ENCODE measurements at places on chromosomes 2 and 18.

DNA sequence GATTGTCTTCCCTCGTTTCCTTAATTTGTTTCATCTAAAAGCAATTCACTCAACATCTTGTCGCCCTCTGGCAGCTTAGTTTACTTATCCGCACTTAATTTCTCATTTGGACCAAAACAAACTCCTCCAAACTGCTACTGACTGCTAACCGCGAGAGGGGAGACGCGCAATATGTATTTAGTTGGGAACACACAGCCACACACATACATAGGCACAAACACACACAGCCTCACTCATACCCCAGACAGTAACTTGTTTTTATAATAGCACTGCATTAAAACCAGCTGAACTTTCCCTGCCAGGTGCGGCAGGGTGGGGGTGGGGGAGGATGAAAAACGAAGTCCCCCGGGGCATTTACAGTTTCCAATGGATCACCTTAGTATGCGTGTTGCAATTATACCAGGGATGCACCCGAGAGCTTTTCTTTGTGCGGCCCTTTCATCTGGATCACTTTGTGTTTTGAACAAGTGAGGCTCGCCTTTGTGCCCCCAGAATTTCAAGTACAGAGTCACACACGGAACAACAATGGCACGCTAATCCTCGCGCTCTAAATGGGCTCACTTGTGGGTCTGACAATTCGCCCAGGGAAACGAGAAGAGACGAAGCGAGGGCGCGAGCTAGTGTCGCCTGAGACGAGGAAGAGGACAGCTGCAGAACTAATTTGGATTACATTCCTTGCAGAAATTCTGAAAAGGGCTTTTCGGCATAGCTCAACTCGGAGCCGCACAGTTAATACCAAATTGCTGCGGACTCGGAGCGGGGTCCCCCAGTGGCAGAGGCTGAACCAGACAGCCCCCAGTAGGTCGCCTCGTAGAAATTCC lies 2.4 kb downstream of the ERBB4 start:
- no peak for DNase-seq

GRCh38 chr2:96522304-96523203 lies 14.0 kb upstream of the ARID5A start:
- no peak for DNase-seq

GRCh38 chr2:238157506-238158017 lies 1.2 kb upstream of the ERFE start:
- no peak for DNase-seq

DNA sequence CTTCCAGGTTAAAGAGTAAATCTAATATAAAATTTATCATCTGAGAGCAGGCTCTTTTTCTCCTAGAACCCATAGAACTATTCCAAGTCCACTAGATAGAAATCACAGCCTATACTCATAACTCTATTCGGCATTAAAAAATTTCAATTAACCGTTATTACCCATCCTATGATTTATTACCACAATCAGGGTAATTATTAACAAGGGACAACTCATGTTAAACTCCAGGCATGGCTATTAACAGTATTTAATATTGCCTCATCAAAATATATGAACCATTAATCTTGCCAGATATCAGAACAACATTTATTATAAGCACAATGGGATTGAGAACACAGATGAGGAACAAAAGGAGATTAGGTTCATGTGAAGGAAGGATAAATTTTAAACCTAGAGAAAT lies 136.8 kb upstream of the RIOK3 start:
- no peak for DNase-seq

DNA sequence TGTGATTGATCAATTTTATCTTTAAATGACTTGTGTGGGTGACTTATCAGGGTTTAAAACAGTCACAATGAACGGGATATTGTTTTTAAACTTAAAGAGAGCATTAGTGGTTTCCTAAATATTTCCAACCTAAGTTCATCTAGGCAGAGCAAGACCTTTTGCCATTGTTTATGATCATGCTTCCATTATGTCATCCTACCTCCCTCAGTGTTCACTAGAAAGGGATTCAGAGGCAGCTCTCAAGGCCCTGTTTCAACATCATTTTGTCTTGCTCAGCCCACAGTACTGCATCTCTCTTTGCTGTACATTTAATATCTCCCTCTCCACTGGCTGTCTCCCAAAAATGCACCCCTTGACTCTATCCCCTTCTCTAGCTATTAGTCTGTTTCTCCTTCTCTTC lies 21.5 kb upstream of the PELI1 start:
- DNase-seq = no peak

DNA sequence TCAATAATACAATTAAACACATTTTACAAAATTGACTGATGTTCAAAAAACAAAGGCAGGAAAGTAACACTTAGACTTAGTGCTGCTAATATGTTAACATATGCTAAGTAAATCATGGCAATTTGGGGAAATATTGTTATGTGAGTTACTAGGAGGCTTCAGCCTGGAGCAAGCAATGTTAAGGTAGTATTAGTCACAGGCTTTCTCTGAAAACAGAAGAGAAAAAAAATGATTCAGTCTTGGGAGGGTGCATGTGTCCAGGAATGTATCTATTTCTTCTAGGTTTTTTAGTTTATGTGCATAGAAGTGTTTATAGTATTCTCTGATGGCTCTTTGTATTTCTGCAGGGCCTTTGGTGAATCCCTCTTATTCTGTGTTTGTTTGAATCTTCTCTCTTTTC lies 345.8 kb upstream of the TFPI start:
- DNase-seq = no peak

DNA sequence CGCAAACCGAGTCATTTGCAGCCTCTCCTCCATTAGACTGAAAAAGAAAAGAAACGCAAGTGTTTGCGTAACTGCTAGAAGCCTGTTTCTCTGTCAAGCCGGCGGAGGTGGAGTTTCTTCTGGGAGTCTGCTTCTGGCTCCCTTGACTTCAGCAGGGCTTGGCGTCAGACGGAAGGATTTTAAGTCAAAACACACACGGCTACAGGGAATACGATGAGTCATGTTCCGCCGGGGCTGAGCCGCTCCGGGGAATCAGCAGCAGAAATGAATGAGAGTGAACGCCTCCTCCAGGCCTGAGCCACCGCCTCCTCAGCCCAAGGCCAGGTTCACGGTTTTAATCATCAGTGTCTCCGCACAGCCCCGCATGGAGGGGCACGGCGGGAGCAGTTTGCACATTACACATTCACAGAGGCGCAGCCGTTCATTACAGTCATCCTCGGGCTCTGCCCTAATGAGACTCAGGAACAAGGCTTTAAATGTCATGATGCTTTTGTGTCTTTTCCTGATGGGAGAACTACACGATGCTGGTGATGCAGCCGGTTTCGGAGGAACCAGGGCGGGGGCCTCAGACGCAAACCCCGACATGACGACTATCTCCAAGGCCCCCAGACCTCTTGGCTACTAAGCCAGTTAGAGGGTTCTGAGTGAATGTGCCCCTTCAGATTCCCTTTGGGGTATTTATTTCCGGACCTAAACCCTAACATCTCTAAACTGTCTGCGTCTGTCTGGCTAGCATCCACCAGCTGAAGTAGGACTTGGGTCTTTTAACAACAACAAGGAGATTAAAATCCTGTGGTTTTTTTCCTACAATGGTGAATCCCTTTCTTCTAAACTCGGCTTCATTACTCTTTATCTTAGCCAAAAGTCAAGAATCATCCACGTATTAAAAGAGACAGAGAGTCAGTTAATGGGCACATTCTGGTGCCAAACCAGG lies 11.1 kb upstream of the SCG2 start:
- no peak for DNase-seq

GRCh38 chr18:68604256-68604655 lies 110.7 kb downstream of the TMX3 start:
- no peak for DNase-seq

DNA sequence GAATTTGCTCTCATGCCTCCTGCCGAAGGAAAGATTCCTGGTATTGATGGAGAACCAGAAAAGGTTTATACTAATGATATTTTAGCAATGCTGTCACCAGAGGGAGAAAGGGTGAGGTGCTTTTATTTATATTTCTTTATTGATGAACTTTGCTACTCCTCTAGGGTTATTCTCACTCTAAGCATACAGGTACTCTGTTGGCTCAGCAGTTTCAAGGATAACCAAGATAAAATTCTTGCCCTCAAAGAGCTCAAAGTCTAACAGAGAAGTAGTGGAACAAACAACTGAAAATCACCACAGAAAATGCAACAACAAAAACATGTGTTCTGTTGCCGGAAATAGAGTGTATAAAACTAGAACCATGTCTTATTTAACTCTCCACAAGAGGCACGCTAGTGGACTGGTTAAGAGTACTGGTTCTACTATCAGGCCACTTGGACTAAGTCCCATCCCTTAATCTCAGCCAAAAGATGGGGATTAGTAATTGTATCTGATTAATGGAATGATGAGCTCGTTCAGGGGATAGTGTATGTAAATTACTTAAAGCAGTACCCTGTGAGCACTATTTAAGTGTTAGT lies 103.6 kb downstream of the DNAH6 start:
- no peak for DNase-seq

DNA sequence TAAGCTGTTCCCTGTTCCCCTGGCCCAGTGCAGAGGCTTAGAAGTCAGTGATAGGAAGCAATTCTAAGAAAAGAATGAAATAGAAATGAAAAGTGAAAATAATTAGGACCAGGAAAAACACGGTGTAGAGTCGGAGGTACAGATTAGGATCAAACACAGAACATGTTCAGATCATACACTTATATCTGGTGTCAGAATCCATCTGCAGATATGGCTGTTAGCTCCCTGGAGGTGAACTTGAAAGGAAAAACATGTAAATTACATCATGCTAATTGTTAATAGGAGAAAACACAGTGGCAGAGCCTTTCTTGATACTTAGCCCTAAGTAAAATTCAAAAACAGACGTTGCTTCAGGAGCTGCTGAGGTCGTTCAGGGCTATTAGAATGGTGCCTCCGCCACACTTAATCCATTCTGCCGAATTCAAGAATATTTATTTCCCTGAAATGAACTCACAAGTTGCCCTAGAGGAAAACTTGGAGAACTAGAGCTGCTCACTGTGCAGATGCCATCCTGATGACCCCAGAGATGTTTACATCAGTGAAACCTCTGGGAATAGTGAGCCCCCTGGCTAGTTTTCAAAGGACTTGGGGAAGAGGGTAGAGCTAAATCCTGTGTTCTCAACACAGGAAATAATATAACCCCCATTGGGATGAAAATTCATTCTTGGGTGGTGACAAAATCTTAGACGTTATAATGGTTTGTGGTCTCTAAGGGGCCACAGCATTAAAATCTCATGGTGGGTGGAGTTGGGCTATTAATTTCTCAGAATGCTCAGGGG lies 27.5 kb downstream of the LPIN1 start:
- DNase-seq = no peak

DNA sequence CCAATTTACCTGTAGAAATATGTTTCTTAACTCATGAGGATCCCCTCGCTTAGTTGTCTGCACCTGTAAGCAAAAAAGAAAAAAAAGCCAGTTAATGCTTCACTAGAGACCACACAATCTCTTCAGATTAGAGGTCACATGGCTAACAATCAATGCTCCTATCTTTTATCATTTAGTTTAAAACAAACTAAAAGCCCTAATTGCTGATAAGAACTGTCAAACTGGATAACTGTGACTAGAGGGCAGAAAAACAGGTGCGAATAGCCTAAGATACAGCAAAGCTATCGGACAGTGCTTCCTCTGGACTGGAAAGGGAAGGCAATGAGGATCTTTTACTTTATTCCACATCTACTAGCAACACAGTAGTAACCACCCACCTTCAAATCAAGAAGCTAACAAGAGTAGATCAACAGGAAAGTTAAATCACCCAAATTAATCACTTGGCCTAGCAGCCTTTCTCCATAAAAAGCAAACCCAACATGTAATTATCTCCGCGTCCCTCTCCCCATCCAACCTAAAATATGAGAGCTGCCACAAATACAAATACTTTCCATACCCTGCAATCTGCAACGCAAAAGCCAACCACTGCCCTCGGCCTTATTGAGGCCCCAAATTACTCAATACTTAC lies 734 bp downstream of the SLC25A12 start:
- DNase-seq = no peak

DNA sequence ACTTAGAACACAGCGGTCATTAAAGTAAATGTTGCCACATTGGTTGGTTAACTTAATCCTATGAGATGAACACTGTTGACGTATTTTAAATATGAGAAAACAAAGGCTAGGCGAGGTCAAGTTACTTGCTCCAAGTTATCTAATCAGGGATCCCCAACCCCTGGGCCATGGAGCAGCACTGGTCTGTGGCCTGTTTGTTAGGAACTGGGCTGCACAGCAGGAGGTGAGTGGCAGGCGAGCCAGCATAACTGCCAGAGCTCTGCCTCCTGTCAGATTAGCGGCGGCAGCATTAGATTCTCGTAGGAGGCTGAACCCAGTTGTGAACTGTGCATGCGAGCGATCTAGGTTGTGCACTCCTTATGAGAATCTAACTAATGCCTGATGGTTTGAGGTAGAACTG lies 878.9 kb downstream of the CPS1 start:
- no peak for DNase-seq

- no peak for DNase-seq
Measured at GRCh38 chr2:74314107-74314506, 29.1 kb downstream of the SLC4A5 start.

DNA sequence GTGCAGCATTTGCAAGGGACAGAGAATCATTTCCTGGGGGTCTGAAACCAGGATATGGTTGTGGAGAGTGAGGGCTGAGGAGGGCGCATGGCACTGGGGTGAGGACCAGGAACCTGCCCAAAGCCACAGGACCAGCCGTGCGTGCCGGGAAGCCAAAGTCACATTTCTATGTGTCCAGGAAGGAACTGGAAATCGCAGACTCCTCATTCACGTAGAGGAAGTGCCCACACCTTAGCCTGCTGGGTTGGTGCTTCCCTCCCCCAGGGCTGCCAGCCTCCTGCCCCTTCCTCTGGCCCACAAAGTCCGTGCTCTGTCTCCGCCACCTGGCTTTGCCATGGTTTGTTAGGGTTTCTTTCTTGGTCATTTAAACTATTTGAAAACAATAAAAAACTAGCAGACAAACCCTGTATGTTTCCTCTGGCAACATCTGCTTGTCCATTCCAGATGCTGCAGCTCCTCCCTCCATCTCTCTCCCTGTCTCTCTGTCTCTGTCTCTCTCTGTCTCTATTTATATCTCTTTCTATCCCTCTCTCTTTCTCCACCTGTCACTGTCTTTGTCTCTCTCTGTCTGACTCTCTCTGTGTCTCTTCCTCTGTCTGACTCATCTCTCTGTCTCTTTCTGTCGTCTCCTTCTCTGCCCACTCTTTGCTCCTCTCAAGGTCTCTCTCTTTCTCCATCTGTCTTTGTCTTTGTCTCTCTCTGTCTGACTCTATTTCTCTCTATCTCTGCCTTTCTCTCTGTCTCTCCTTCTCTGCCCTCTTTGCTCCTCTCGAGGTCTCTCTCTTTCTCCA lies 163.2 kb upstream of the TPO start:
- DNase-seq = no peak

GRCh38 chr2:45607701-45608100 lies 3.4 kb downstream of the SRBD1 start:
- DNase-seq = no peak

DNA sequence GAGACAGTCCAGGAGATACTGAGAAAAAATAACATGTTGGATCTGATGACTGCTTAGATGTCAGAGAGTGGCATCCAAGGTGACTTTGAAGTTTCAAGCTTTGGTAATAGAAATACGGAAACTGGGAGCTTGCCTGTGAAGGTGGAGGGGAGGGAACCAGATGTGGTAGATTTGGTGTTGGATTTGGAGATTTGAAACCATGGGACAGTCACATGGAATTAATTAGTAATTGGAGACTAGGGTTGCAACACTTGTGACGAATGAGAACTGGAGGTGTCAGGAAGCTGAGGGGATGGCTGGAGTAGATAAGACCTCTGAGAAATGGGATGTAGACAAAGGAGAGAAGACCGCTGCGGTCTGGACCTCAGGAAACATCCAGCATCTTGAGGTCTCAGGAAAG lies 46.7 kb downstream of the RPL37A start:
- DNase-seq = no peak
